Panc1 (cell line): ENCODE measurements at places on chromosomes 16 and 17.
A peak's percentile ranks its signal among the peaks of the same experiment; 100 is the strongest.

GRCh38 chr16:31696968-31697743 is 169.5 kb downstream of the AHSP start:
- peak; percentile 41 for DNase-seq

DNA sequence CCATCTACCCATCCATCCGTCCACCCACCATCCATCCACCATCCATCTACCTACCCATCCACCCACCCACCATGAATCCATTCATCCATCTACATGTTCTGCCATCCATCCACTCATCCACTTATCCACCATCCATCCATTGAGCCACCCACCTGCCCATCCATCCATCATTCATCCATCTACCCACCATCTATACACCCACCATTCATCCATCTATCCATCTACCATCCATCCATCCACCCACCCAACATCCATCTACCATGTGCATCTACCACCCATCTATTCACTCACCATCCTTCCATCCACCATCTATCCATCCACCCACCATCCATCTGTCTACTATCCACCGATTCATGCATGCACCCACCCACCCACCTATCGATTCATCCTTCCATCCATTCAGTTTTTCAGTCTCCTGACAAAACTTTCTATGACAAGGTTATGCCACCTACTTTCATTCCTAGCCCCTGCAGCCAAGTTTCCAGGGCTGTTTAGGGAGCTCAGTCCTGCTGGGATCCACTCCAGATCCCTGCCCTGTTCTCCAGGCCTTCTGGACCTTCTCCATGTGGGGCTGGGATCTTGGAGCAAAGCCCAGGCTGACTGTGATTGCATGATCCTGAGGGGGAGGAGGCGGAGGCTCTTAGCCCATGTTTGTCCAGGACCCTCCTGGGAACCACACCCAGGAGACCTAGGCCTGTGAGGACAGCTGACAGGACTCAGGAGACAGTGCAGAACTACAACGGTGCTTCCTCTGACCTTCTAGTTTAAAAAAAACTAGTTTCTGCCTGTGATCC is 27.4 kb downstream of the BCO1 start:
- DNase-seq: no peak

- DNase-seq: no peak
Observed at GRCh38 chr17:33756021-33756420, 462.9 kb upstream of the ASIC2 start.

GRCh38 chr17:5225668-5226457 is 8.8 kb downstream of the SCIMP start:
- DNase-seq: no peak

DNA sequence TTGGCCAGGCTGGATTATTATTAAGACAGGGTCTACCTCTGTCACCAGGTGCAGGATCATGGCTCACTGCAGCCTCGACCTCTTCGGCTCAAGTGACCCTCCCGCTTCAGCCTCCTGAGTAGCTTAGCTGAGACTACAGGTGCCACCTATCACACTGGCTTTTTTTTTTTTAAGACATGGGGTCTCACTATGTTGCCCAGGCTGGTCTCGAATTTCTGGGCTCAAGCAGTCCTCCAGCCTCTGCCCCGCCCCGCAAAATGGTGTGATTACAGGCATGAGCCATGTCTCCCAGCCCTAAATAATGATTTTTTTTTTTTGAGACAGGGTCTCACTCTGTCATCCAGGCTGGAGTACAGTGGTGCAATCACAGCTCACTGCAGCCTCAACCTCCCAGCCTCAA is 5.8 kb downstream of the OVCA2 start:
- no peak for DNase-seq

DNA sequence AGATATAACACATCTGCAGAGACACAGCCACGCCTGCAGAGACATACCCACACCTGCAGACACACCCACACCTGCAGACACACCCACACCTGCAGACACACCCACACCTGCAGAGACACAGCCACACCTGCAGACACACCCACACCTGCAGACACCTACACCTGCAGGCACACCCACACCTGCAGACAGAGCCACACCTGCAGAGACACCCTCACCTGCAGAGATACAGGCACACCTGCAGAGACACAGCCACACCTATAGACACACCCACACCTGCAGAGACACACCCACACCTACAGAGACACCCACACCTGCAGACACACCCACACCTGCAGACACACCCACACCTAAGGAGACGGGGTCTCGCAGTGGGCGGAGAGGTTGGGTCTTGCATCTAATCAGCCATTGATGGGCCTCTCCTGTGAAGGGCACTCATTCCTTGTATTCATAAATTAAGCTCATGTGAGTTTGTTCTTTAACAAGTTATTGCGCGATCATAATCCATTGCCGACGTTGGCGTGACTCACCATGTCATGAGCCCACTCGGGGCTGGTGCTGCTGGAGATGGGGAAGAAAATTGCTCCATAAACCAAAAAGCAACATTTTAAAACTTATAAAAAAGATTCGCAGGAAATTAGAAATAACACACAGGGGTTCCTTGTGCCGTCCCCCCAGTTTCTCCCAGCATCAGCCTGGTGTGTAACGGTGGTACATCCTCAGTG is 28.9 kb upstream of the CDH15 start:
- no peak for DNase-seq

GRCh38 chr16:75861311-75862097 is 135.2 kb upstream of the CPHXL start:
- DNase-seq: no peak

DNA sequence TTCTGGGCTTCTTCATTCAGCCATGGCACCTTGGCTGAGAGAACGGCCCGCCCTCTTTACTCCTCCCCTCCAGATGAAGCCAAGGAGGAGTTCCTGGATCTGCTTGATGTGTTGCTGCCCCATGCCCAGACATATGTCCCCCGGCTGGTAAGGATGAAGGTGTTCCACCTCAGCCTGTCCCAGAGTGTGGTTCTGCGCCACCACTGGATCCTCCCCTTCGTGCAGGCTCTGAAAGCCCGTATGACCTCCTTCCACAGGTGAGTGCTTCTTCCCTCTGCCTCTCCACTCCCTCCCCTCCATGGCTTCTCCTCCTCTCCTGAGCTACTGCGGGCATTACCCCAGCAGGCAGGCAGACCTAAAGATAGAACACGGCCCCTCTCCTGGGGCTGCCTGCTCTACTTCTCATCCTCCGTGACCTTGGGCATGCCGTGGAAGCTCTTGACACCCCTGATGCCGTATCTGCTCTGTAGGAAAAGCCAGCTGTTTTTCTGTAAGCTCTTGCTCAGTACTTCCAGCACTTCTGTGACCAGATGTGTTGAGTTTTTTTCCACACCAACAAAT is 8.7 kb downstream of the USB1 start:
- DNase-seq: no peak

DNA sequence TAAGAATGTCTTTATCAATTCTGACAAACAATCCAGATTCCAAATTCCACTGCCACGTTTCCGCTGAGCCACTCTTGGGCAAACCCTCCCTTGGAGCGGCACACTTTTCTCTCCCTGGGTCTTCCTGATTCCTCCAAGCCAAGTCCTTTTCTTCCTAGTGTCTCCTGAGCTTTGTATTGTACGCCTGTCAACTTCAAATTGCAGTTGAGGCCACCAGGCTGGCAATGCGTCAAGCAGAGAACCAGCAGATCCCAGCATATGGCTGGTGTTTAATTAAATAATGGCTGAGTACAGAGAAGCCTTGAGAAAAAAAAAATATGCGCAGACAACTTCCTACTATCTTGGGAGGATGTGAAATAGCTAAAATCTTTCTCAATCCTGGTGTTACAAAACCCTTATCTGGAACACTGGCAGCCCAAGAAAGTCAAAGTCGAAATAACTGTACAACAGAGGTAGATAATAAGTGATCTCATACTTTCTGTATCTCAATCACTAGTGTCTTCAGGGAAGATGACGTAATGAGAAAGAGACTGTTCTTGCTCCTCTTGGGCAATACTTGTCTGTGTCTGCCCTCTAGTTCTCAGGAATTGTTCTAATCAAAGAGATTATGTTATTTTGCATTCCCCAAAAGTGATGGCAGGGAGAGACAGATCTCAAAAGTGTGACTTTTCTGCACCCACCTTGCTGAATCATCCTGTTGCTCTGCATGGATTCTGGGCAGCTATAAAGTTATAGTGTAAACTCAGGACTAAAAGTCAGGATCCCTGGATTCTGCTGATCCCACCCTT is 15.0 kb downstream of the SMIM36 start:
- DNase-seq: no peak

DNA sequence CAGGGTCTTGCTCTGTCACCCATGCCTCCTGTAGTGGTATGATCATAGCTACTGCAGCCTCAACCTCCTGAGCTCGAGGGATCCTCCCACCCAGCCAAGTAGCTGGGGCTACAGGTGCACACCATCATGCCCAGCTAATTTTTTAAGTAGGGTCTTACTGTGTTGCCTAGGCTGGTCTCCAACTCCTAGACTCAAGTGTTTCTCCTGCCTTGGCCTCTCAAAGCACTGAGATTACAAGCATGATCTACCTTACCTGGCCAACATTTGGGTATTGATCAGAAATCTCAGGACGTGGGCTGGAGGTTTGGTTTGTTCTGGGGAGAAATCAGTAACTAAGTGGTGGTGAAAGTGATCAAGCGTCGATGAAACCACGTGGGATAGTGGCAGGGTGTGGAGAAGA is 4.1 kb downstream of the CHD9 start:
- no peak for DNase-seq

GRCh38 chr17:17902877-17903276 is 66.1 kb upstream of the SREBF1 start:
- no peak for DNase-seq

DNA sequence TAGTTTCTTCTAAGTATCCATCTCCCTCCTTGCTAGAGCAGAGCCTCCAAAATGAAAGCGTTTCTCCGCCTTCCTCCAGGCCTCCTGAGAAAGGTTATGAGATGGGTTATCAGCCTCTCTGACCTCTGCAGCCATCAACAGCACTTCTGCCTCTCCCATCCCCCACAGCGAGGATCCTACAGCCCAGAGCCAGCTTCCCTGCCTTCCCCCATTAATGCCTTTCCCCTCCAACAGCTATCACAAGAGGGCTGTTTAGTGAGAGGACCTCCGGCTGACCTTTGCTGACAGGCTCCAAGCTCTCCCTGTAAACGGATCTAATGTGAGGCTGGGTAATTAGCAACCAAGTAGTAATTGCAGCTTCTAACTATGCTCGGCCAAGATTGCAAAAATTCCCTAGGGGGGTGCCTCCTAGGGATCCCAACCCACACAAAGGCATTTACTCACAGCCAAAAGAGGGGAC is 55.8 kb downstream of the ZFHX3 start:
- no peak for DNase-seq

GRCh38 chr17:39687101-39687545 is 734 bp downstream of the PGAP3 start:
- DNase-seq: no peak

- DNase-seq: no peak
Observed at GRCh38 chr16:75341564-75342307, 90.3 kb upstream of the BCAR1 start.

DNA sequence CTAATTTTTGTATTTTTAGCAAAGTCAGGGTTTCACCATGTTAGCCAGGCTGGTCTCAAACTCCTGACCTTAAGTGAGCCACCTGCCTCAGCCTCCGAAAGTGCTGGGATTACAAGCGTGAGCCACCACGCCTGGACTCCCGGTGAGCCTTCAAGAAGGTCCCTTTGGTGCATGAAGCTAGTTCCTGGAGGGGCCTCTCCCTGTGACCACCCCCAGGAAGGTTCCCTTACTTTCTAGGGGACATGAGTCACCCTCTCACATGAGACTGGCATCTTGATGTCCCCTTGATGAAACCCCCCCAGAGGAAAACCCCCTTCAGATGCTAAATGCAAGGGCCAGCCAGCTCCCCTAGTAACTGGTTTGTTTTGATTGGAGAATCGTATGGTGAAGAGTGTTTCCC is 12.8 kb downstream of the CARHSP1 start:
- no peak for DNase-seq

- no peak for DNase-seq
Observed at GRCh38 chr16:22353191-22353919, 21.1 kb downstream of the CDR2 start.

DNA sequence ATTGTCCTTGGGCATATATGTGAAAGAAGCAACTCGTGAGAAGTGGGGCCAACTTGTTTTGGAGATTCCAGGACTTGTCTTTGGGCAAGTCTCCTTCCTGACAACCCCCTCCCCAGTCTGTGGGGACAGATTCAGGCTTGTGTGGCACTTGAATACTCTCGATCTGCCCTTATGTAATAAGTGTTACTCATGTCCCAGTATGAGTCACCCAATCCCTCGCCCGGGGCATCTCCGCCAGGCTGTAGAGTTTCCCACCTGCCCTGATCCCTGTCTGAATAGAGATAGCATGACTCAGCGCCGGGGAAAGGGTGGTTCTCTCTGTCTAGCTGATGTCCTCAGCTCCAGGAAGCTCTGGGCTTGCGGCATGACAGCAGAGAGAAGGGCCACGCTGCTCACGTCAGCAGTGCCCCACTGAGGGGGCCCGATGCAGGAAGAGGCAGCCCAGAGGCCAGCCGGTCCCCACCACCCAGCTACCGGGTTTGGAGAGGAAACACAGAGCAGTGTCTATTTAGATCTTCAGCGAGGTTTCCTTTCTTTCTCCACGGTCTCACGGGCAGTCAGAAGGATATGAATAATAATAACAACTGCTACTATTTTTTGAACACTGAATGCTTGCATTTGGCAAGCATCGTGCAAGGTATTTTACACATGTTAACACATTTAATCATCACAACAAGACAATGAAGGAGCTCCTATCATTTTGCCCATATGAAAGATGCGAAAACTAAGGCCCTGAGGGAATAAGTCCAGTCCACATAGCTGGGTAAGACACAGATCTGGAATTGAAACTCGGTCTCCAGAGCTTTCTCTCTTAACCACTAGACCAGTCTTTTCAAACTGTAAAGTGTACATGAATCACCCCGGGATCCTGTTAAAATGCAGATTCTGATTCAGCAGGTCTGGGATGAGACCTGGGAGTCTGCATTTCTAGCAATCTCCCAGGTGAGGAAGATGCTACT is 426.7 kb upstream of the MAF start:
- peak; percentile 66 for DNase-seq

DNA sequence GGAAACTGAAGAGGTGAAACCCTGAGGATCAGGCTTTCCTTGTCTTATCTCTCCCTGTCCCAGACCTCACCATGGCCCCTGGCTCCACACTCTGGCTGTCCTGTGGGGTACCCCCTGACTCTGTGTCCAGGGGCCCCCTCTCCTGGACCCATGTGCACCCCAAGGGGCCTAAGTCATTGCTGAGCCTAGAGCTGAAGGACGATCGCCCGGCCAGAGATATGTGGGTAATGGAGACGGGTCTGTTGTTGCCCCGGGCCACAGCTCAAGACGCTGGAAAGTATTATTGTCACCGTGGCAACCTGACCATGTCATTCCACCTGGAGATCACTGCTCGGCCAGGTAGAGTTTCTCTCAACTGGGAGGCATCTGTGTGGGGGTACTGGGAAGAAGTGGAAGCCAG is 1.4 kb downstream of the CD19 start:
- DNase-seq: no peak

- no peak for DNase-seq
Observed at GRCh38 chr16:14497245-14498082, 132.6 kb downstream of the PARN start.

- no peak for DNase-seq
Observed at GRCh38 chr17:70047619-70048419, 27.2 kb upstream of the KCNJ16 start.

GRCh38 chr17:64202683-64203344 is 60.2 kb downstream of the TEX2 start:
- no peak for DNase-seq
